ENCODE measurements at places on chromosomes 3 and 15.

GRCh38 chr3:81406318-81406717, 355.1 kb downstream of the GBE1 start:
- no peak for DNase-seq

- no peak for DNase-seq
Measured at GRCh38 chr3:85800676-85801075, 841.9 kb downstream of the CADM2 start.

DNA sequence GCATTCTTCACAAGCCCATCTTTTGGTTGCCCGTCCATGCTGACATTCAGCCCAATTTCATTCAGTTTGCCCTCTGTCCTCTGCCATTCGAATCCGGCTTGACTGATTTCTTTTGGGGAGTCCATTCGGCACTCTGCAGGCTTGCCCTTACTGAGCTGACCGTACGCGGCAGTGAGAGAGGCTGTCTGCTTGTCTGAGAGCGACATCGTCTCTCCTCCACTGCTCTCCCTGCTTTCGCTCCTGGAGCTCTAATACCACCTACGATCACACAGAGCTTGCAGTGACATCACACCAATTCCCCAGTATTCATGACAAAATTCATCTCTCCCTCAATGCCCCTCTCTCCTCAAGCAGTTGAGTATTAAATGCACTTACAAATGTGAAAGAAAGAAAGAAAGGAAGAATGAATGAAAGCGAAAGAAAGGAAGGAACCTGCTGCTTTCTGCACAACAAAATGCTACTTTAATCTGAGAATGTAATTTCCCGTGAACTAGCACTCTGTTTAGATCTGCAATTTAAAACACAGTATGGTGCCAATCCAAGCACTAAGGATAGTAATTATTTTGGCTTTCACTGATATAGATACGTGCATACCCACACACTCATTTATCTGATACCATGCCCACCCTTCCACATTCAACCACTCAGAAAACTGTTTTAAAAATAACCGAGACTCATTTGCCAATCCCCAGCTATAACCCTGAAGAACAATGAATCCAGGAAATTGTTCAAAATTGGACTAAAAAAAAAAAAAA, 89.5 kb downstream of the DHX30 start:
- DNase-seq = no peak

DNA sequence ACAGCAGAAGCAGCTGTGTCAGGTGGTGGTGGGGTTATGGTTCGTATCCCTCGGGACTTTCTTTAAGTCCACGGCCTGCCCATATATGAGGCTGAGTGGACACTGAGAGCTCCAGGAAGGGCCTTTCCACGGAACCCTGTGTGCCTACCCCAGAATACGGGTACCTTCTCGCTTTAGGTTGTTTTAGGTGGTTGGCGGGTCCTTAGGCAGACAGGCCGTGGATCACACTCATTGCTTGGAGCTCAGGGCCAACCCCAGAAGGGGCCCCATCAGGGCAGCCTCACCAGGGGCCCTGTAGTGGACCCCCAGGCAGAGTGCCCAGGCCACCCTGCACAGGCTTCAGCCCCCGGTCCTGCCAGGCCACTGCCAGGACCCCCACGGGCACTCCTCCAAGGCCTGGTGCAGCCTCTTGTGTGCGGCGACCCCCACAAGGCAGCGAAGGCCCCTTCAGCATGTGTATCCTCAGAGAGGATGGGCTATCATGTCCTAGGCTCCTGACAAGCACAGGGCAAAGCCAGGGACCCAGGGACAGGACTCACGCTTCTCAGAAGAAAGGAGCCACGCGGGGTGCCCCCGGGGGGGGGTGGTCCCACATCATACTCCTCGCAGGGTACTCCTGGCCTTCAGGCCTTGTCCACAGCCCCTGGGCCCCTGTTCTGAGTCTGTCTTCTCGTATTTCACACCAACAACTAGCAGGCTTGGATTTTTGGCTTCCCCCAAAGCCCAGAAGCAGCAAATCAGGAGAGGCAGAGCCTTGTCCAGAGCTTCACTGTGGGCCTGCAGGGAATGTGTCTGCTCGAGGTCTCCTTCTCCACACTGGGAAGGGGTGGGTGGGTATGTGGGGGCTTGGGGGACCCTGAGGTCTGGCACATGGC, 93.4 kb downstream of the LRRK1 start:
- no peak for DNase-seq

GRCh38 chr3:159950156-159950898, 38.3 kb upstream of the IL12A start:
- no peak for DNase-seq

- no peak for DNase-seq
Measured at GRCh38 chr3:105764378-105765307, 104.2 kb downstream of the CBLB start.

- DNase-seq = no peak
Measured at GRCh38 chr3:185561374-185561943, 9.1 kb upstream of the LIPH start.
